ENCODE measurements at places on chromosomes 16 and 17. TPM values are rescaled to one million over a fixed set of nuclear protein-coding genes. Genes with fewer than 3 reads are reported as not detected.

Gene SPATA22
- not detected for polyA plus RNA-seq

Gene CDH5
- polyA plus RNA-seq: 60.4 TPM

GRCh38 chr17:16232391-16232790 is 15.4 kb downstream of the PIGL start:
- DNase-seq: no peak

GRCh38 chr17:29326023-29326813 is 32.3 kb upstream of the NUFIP2 start:
- no peak for DNase-seq

DNA sequence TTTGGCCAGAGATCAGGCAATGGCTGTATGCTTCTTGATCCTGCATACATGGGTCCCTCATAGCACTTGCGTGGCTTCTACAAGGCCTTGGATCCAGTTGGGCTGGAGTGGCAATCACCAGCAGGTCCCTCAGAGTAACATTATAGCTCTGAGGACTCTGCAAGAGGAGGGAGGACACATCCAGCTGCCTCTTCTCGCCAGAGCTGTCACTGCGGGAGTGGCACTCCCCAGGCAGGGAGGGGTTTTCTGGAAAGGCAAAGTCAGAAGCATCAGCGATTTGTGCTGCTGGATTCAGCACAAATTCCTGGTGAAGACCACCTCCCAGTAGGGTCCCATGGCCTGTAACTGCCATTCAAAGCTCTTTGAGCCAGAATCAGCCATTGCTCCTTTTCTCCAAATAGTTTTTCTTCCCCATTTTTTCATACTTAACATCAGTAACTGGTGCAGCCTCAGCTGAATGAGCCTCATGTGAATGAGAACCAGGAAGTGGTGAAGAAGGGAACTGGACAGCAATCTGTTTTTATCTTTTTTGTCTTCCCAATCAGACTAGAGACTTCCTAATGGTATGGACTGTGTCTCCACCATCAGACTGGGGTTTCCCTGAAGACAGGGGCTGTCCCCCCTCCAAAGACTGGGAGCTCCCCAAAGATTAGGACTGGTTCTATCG is 40.6 kb upstream of the HOXB13 start:
- DNase-seq: no peak

- no peak for DNase-seq
Measured at GRCh38 chr17:82772026-82772425, 20.2 kb downstream of the TBCD start.

- DNase-seq: no peak
Measured at GRCh38 chr17:81543339-81543675, 8.8 kb downstream of the FAAP100 start.

All from left renal cortex interstitium (tissue), 4 donors.